ENCODE measurements at places on chromosomes 7 and 10.

DNA sequence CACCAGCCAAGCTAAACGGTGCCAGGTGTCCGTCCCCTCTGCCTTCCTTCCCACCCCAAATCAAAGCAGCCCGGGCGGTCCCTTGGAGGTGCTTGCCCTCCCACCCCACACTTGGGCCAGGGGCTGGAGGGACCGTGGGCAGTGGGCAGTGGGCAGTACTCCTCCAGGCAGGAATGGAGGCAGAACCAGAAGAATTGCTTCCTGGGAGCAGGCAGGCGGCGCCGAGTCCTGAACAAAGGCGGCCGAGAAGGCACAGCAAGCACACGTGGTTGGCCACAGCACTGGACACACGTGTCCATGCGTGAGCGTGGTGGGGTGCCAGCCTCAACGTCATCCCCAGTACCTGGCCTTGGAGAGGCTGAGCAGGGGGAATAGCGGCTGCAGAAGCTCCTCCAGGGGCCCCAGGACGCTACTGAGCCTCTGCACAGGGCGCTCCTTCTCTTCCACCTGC lies 48.4 kb upstream of the NKX6-2 start:
- DNase-seq, result no peak

GRCh38 chr7:78542541-78542940 lies 744.0 kb downstream of the PHTF2 start:
- DNase-seq, result no peak

DNA sequence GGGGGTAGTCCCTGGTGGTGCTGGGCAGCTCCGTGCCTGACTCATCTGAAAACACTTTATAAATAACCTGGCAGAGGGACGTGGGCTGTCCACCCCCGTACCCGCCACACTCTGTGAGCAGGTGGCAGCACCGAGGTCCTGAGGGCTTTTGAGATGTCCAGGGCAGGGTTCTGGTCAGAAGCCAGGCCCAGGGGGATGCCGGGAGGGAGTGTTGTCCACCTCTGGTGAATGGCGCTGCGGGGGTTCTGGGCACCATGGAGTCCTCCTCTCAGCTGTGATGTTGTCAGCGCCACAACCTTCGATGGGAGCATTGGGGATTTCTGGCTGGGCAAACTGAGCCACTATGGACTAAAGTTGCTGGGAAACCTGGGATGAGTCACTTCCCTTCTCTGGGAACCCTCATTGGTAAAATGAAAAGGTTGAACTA lies 27.4 kb upstream of the GOLGA7B start:
- DNase-seq, result no peak

- no peak for DNase-seq
Measured at GRCh38 chr10:69234447-69234846, 14.3 kb downstream of the HKDC1 start.

DNA sequence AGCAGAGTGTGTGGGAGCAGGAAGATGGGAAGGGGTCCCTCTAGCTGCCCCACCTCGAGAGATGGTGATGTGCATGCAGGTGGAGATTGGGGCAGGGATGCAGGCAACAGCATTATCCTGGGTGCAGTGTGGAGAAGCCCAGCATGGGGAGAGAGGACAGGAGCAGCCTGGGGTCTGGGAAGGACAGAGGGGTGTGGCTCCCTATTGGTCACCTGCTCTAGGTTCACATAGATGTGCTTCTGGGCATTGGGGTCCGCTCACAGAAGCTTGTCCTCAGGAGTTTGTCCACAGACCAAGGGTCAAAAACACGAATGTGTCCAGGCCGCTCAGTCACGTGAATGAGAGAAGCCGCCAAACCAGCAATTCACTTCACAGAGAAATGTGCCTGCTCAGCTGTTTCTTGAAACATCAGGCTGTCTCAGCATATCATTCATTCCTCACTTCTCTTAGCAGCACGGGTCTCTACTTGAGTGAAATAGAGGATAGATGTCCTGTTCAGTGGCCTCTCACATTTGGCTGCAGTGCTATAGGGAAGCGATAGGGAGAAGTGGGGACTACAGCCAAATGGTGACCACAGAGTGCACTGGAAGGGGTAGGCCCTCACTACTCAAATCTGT lies 11.5 kb upstream of the SLC29A3 start:
- no peak for DNase-seq

DNA sequence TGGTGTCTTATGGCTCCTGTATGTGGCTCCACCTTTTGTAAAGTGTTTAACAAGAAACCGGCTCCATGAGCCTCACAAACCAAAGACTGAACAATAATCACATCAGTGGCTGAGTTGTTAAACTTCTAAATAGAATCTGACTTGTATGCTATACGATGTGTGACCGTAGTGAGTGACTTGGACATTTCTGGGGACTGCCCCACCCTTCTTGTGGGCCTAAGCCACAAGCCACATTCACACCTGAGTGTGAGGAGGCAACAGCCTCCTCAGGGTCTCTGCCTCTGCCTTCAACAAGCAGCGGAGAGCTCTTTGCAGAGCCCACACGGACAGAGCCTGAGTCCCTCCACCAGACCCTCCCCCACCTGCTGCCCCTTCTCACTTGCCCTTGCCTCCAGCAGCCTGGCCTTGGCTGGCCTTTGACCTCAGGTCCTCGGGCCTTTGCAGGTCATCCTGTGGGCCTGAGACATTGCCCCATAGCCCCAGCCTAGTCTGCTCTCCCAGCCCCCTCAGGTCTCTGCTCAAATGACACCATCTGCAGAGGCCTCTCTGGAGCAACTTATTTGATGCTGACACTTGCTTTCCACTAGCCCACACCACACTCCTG lies 156.8 kb upstream of the TNS3 start:
- DNase-seq, result no peak

DNA sequence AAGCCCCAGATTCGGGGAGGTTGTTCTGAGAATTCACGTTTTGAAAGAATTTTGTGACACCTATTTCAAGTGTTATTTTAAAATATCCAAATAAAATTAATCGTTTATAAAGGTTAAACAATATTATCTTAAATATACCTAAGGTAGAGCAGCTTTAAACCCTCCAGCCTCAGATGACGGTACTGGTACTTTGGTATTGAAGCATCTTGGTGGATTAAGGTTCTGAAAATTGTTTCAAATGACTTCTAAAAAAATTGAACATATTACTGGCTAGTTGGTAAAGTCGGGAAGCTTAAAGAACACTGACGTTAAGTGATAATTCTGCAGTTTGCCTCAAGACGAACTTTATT lies 392 bp upstream of the HUS1 start:
- DNase-seq, result no peak

- DNase-seq, result peak; percentile 18
Measured at GRCh38 chr10:11403116-11403515, 208.3 kb downstream of the USP6NL start.

GRCh38 chr10:89813546-89813945 lies 112.2 kb downstream of the KIF20B start:
- DNase-seq, result no peak

GRCh38 chr7:73638911-73639310 lies 14.6 kb upstream of the MLXIPL start:
- DNase-seq, result no peak

DNA sequence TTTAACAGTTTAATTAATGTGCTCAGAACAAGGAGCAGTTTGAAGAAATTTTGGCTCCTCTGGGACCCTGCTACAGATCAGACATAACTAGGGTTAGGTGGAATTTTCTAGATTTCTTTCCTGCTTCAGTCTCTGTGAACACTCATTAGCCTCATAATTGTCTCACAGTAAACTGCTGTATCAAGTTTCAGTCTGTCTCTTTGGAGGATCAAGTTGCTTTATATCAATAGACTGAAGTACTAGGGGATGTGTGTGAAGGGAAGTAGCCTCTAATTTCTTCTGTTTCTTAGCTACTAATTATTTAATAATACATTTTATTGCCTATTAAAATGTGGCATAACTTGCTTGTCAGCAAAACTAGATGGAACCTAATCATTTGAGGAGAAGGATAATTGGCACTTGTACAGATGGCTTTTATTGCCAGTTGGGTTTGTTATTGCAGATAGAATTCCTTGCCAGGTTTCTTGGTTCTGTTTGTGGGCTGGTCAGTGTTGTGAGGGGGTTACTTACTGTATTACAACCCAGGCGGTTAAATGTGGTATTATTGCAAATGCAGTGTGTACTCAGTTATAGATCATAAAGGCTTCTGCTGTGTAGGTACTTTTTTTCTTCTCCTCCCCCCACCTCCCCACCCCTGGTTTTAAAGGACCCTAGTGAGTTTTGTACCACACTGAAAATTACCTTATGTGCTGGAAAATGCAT lies 758.0 kb downstream of the AUTS2 start:
- DNase-seq, result no peak

GRCh38 chr10:36556468-36556867 lies 568.9 kb upstream of the ANKRD30A start:
- no peak for DNase-seq

- DNase-seq, result no peak
Measured at GRCh38 chr10:23368816-23369640, 24.4 kb upstream of the C10orf67 start.

DNA sequence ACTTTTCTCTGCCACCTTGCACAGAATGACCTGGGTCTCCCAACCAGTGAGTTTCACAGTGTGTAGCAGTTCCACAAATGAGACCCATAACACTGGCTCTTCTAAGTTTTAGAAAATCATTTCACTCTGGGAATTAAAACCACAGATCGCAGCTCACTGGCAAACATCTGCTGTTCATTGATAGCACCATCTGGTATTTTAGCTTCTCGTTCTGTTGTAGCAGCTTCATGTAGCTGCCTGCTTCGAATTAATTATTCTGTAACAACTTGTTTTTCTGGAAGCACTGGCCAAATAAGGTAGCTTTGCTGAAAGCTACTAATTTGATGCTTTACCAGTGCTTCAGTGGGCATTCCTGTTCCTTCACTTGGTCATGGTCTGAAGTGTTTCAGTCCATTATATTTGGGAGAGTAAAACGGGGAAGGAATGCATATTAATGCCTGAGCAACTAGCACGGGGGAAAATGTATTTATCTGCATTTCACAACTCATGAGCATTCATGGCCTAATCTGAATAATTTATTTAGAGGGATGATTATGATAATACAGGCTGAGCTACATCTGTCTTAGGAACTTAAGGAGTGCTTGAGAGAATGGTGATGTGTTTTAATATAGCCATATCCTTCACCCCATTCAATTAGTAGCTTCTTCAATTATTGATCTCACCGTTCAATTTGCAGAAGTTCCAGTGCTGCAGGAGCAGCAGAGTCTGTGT lies 447.4 kb downstream of the XPNPEP1 start:
- DNase-seq, result no peak

DNA sequence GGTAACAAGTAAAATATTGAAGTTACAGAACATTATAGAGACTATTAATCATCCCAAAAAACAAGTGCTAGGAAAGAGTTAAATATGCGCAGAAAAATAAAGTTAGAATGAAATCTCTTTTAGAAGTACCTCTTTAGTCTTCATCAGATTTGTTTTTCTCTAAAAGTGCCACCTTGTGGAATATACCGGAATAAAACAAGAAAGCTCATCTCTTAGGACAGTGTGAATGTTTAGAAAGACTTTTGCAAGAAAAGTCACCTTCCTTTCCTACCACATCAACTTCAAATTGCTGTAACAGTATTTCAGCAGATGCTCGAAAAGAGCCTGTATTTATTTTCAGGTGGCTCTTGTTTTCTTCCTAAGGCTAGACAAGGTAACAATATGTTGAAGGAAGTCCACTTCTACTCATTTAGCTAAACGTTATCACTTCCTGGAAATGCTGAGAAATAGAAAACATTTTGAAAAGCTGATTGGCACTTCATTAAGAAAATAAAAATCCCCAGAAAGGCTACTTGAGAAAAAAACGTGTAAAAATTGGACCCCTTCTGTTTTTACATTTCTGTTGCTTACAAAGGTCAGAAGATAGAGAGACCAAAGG lies 19.8 kb upstream of the FAM133B start:
- DNase-seq, result no peak

DNA sequence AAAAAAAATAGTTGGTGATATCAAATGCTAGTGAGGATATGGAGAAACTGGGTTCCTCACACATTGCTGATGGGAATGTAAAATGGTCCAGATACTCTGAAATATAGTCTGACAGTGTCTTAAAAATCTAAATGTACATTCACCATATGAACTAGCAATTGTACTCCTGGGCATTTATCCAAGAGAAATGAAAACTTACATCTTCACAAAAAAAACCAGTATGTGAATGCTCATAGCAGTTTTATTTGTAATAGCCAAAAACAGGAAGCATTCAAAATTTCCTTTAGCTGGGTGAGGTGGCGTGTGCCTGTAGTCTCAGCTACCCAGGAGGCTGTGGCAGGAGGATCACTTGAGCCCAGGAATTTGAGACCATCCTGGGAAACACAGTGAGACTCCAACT lies 2.1 kb upstream of the SSC4D start:
- no peak for DNase-seq
